ENCODE measurements at places on chromosomes 6 and 20.

DNA sequence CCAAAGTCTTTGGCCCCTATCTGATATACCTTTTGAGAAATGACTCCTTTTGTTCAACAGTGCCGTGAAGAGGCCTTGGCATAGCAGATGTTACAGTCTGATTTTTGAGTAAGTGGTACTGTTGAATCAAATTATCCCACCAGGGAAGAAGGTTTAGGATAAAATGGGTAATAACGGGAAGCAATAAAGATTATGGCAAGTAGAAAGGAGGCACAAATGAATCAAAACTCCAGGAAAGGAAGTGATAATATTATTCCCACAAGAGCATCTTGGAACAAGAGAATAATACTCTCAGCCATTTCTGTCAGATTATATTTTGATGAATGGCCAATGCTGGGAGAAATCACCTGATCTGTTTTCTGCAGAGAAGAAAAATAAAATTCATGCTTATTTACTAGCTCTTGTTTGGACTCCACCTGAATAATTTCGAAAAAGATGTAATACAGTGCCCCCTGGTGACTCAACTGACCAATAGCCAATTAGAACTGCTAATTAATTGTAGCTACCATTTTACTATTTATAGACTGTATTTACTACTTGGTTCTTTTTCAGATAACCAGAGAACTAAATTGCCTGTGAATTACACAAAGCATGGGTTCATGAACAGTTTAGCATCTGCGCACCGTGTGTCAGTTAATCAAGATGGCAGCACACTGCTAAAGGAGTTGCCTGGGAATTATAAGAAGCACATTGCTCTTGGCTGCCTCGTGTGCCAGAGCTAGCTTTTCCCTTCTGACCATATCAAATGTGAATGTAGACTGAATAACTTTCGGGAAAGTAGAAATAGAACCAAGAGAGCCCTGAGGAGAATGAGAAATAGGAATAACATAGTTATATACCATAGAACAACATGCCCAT, 78.5 kb upstream of the TRDN start:
- no peak for DNase-seq

DNA sequence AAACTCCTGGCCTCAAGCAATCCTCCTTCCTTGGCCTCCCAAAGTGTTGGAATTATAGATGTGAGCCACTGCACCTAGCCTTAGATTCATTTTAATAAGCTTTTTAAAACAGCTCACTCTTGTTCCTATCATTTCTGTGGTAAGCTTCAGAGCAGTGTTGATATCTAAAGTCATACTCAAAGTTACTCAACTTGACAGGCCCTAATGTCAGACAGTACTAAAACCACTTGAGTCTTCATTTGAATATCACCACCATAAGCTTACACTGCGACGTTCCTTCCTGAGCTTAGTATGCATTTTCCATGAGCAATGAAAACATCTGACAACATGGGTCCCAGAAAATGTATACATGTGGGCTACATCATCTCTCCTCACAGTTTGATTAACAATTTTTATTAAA, 6.0 kb downstream of the FUCA2 start:
- DNase-seq: no peak

GRCh38 chr6:142850679-142851423, 94.1 kb downstream of the HIVEP2 start:
- DNase-seq: no peak

DNA sequence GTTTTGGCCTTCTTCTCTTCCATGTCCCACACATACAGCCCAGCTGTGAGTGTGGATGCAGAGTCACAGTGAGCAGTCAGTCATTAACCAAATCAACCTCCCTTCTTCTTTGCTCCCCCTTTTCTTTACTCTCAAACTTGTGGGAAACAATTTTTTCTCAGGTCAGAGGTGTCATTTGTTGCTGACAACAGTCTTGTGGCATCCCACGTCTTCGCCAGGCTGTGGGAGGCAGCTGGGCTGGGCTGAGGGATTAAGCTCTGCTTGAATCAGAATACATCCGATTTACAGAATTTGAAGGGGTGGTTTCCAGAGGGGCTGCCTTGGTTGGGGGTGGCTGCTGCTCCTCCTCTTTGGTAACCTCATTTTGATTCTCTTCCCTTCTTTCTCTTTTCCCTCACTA, 40.5 kb downstream of the SCGN start:
- DNase-seq: no peak

DNA sequence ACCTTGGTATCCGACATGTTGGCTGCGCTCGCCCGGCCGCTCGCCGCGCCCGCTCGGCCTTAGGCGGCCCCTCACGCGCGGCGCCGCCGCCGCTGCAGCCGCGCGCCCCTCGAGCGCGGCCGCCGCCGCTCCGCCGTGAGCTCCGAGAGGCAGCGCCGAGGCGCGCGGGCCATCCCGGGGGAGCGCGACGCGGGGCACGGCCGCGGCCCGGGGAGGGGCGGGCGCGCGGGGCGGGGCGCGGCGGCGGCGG, at the start of gene KIF13A:
TSS of gene KIF13A (minus strand) at position 189 of the 250 bp plus-strand sequence. CDS start at position 17, 172 bp downstream.
- DNase-seq: no peak

DNA sequence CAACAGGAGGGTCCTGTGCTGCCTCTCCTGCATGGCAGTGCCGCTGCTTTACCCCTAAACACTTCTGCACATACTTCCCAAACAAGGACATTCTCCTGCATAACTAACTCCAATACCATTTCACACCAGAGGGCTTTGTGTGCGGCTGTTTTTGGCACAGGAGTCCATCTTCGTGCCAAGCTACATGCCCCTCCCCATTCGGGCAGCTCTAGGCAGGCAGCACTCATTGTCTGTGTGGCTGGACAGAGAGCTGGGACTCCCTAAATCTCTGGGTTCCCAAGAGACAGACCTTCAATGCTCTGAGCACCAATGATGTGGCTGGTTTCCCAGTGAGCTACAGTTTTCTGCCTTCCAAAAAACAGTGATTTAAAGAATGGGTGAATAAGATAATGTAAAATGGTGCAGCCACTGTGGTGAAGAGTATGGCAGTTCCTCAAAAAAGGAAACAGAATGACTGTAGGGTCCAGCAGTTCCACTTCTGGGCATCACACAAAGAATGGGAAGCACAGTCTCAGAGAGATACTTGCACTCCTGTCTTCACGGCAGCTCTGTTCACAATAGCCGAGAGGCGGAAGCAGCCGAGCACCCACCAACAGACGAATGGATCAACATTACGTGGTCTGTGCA, 80.3 kb upstream of the DUSP22 start:
- DNase-seq: no peak

DNA sequence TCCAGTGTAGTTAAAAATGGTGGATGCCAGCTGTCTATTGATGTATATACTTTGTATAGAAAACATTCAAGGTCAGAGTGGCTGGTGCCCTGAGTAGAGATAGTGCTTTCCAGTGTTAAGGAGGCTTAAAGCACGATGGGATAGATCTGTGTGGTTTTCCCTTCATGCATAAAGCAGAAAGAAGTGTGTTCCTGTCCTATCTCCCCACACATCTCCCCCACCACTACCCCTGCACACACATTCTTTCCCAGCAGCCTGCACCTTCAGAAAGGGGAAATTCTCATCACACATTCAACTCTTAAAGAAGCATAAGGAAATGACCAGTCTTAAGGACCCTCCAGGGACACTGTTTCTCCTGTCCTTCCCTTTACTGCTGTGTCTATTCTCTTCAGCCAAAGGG, 221.7 kb upstream of the TAB2 start:
- DNase-seq: no peak

GRCh38 chr6:40986921-40987819, 51.9 kb downstream of the UNC5CL start:
- DNase-seq: no peak

DNA sequence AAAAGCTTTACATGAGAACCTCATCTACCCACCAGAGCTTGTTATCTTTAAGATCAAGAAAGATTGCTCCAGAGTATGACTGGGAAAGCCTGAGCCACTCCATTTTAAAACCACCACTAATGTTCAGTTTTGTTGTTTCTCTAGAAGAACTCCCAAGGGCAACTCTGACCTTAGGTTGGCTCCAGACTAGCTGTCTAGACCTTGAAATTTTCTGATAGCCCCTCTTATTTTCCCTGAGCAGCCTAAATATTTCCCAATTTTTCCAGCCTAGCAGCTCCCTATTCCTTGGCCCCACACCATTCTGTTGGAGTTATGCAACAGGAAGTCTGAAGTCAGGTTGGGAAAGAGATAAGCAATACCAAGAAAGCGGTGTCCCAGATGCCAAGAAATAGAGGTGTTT, 84.6 kb upstream of the TCF21 start:
- peak; percentile 10 for DNase-seq

DNA sequence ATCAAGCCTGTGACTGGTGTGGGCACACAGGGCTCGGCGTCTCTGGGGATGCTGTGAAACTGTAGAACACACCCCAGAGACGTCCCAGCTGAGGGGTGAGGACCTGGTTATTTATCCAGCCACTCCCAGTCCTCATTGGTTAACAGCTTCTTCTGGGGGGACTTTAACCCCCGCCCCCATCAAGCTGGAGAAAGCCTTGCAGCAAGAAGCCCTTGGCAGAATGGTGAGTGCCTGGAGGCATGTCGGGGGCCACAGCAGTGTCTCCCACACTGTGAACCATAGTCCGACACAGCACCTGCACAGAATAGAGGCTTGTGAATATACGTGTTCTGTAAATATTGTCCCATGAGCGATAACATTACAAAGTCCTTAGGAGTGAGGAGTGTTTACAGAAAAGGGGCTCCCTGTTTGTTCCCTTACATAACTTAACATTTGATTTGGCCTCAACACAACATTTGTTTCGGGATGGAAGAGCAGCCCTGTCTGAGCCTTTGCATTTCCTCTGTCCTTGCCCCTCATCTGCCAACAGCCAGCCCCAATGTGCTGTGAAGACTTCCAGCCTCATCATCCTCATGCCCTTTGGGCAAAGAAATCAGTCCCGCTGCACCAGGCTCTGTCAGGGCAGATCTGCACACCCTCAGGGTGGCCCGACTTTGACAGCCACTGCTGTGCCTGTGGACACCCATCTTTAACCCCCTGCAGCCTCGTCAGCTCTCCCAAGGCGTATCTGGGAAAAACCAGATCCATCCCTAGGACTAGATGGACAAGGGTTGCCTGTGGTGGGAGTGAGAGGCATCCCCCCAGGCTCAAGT, 2.2 kb upstream of the RRBP1 start:
- no peak for DNase-seq

- no peak for DNase-seq
These were observed 1.5 kb downstream of the SALL4 start for GRCh38 chr20:51800872-51801121.

- DNase-seq: no peak
These were observed 112.7 kb downstream of the GJA1 start for GRCh38 chr6:121548131-121548530.

DNA sequence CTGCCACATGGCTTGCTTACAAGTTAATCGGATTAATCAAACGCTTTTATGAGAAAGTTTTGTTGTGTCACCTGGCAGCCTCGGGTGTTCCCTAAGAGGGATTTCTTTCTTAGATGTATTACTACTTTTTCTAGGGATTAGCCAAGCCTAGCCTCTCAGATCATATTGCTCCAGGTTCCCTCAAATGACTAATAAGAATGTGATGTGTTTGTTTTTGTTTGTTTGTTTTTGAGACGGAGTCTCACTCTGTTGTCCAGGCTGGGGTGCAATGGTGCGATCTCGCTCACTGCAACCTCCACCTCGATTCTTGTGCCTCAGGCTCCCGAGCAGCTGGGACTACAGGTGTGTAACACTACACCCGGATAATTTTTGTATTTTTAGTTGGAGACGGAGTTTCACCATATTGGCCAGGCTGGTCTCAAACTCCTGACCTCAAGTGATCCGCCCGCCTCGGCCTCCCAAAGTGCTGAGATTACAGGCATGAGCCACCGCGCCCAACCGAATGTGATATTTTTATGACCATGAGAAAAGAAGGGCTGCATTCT, 977 bp downstream of the HMGN4 start:
- no peak for DNase-seq

DNA sequence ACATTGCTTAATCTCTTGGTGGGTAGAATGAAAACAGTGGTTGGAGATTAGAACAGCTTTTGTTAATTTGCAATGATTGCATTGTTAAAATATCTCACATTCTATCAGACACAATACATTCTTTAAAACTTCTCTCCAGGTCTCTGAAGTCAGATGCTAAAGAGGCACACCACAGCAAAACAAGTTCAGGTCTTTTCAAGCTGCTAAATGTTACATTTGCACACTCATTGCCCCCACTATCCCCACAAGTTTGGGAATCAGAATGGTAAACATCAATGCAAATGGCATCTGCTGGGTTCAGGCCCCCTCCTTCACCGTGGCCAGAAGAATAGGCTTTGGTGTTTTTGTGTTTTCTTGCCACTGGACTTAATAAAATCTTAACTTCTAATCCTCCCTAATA, 10.1 kb upstream of the HAO1 start:
- DNase-seq: no peak

- DNase-seq: no peak
These were observed 567 bp downstream of the HS3ST5 start for GRCh38 chr6:114342086-114342825.

DNA sequence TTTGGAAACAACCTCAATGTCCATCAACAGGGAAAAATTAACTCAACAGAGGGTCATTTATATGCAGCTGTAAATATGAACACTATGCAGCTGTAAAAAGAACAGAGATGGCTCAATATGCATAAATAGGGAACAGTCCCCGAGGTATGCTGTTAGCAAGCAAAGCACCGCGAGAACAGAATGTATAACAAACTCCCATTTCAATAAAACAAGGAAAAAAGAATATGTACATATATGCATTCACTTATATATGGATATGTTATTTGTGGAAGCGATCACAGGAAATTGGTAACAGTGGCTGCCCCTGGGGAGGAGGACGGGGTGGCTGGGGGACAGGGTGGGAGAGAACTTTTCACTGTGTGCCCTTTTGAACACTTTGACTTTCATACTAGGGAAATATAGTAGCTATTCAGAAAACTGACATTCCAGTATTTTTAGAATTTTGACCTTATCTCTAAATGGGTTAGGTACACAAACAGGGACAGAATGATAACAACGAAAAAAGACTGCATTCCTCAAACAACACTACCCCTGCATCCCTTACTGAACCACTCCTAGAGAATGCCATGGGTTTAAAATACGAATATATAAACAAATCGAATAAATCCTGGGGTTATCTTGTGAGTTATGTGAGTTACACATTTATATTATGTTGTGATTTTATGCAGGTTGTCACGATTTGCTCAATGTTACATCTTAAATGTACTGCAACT, 64.5 kb downstream of the KCNB1 start:
- DNase-seq: no peak

DNA sequence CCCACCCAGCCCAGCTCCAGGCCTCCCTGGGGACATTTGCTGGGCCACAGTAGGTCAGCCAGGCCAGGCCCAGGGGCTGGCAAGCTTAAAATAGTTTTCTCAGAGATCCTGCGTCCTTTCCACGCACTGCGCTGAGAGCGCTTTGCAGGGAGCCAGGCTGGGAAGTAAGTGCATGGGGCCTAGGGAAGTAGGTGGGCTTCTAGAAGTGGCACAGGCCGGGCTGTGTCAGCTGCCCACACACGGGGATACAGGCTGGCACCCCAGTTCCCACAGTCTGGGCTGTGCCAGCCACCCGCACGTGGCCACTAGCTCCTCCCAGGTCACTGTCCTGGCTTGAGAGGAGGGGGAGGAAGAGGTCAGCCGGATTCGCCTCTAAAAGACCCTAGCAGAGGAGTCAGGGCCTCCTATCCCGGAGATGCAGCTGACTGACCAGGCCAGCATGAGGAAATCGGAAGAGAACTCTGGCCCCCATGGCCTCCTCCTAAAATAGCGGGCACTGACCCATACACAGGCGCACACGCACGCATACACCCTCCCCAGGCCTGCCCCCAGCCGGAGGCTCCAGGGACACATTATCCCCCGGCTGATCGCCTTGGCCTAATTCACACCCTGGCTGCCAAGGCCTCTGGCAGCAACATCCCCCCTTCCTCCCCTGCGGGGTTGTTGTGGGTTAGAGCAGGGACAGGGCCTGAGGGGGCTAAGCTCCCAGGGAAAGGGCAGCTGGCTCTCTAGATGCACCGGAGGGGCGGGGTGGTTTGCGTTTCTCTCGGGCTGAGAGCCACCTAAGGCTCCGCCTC, 5.4 kb downstream of the SLCO4A1 start:
- no peak for DNase-seq
